ENCODE measurements at places on chromosomes 5 and 9. TPM values are rescaled to one million over a fixed set of nuclear protein-coding genes. Genes with fewer than 3 reads are reported as not detected.

GRCh38 chr5:173454361-173454735 lies 126.1 kb upstream of the STC2 start:
- no peak overlapping the region for H3K4me3 ChIP-seq
- no peaks in the 10 kb centered on the region for H3K27me3 ChIP-seq
- no peaks in the 10 kb centered on the region for H3K4me1 ChIP-seq
- H3K27ac ChIP-seq: no peak overlapping the region
- H3K36me3 ChIP-seq: no peaks in the 10 kb centered on the region

- no peaks in the 10 kb centered on the region for H3K4me1 ChIP-seq
- no peaks in the 10 kb centered on the region for H3K27me3 ChIP-seq
- no peak overlapping the region for H3K27ac ChIP-seq
- H3K36me3 ChIP-seq: no peaks in the 10 kb centered on the region
These were observed 202.9 kb upstream of the IL12B start for GRCh38 chr5:159533197-159533596.

DNA sequence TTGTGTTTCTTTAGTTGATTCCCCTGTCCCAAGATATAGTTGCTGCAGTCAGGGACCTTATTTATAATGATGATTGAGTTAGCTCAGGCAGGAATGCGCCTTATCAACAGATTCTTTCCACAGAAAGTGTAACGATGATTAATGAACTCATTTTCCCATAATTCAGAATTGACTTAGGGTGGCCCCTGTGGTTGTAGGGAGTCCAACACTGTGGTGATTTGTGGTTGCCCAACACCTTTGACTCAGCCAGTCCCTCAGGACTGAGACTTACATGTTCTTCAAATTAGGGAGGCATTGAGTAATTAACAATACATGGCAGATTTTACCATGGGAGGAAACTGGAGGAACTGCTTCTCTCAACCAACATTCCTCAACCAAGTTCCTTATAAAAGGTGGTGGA lies 221.9 kb downstream of the GABRG2 start:
- no peak overlapping the region for H3K4me3 ChIP-seq
- no peaks in the 10 kb centered on the region for H3K36me3 ChIP-seq
- no peaks in the 10 kb centered on the region for H3K4me1 ChIP-seq
- H3K27me3 ChIP-seq: no peaks in the 10 kb centered on the region
- H3K27ac ChIP-seq: no peak overlapping the region

DNA sequence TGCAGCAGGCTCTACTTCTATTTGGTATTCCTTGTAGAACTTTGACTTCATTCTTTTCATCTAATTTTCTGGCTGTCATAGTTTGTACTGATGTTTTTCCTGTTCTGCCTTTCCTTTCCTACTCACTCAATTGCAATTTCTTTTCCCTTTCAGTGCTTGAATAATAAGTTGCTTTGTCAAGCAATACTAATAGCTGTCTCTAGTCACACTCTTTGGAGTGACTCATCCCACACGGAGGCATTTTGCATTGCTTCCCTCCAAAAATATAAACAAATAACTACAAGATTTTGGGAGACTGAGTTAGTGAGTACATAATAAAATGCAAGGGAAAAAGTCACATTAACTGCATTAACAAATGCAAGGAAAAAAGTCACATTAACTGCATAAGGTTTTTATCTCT lies 465.9 kb downstream of the CDH9 start:
- no peaks in the 10 kb centered on the region for H3K4me1 ChIP-seq
- no peak for DNase-seq
- H3K36me3 ChIP-seq: no peaks in the 10 kb centered on the region
- H3K27me3 ChIP-seq: no peaks in the 10 kb centered on the region
- no peak overlapping the region for H3K27ac ChIP-seq

- peaks cover 13% of the 10 kb centered on the region for H3K4me1 ChIP-seq
- H3K27ac ChIP-seq: peak overlapping the region; percentile 90
- DNase-seq: no peak
- no peaks in the 10 kb centered on the region for H3K27me3 ChIP-seq
These were observed 654 bp upstream of the TUT7 start for GRCh38 chr9:86354818-86355309.

DNA sequence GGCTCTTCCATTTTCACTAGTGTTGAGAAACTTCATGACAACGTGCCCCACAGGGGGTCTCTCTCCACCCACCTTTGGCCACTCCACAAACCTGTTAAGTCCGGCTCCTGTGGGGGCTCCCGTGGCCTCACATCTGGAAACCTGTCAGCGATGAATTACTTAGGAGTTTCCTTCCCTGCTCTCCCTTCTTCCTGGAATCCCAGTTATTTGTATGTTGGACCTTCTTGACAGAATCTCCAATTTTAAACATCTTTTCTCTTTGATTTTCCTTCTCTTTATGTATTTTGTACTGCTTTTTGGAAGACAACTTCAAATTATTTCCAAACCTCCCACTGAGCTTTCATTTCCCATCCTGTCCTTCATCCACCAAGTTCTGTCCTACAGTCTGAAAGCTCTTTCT lies 55.1 kb upstream of the NRARP start:
- H3K36me3 ChIP-seq: no peaks in the 10 kb centered on the region
- DNase-seq: no peak
- no peak overlapping the region for H3K27ac ChIP-seq
- no peaks in the 10 kb centered on the region for H3K4me1 ChIP-seq
- H3K4me3 ChIP-seq: no peak overlapping the region
- H3K27me3 ChIP-seq: no peaks in the 10 kb centered on the region

DNA sequence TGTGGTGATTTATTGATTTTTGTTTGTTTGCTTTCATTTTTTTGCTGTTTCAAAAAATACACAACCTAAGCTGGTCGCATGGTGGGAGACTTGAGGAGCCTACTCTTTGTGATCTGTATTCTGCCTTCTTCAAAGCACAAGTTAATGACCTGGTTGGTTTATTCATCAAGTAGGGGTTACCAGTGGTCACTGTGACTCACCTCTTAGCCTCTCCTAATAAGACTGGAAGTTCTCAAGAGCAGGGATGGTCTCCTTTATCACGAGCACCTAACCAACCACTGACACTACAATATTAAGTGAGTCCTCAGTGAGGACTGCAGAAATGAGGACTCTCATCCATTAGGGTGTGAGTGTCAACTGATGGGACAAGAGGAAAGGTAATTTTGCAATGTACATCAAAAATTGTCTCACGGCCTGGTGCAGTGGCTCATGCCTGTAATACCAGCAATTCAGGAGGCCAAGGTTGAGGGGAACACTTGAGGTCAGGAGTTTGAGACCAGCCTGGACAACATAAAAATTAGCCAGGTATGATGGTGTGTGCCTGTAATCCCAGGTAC lies 13.6 kb upstream of the MTMR12 start:
- DNase-seq: no peak
- H3K4me3 ChIP-seq: no peak overlapping the region
- no peak overlapping the region for H3K27ac ChIP-seq
- no peaks in the 10 kb centered on the region for H3K27me3 ChIP-seq
- H3K4me1 ChIP-seq: peaks cover 5% of the 10 kb centered on the region

- peak; percentile 13 for DNase-seq
- H3K27me3 ChIP-seq: no peaks in the 10 kb centered on the region
- H3K4me1 ChIP-seq: no peaks in the 10 kb centered on the region
These were observed 19.5 kb upstream of the SNAPC3 start for GRCh38 chr9:15403155-15403554.

DNA sequence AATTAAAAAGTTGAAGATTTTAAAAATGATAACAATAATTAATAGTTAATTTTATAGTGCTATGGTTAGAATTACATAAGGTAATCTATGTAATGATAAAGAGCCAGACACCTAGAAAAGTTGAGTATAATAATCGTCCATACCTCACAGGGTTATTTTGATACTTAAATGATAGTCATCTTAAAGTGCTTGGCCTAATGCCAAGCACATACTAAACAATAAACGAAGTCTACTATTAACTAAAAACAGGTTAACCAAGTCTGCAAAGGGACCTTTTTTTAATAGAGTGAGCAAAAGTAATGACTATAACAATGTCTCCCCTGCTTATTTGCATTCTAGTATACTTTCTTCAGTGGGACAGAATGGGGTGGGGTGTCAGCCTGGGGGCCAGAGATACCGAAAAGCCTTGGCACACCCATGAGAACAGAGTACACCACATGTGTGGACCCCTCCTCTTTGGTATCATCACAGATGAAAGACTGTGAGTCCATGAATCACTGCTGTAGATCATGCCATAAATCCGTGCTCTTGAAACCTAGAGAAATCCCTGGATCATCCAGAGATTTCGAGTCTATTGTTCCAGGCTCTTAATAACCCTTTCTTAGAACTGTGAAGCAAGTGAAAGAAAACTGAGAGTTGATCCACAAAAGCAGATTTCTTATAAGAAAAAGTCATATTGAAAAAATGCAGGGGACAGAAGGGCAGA lies 249.5 kb downstream of the PRELID2 start:
- H3K27me3 ChIP-seq: no peaks in the 10 kb centered on the region
- H3K27ac ChIP-seq: no peak overlapping the region
- H3K4me3 ChIP-seq: no peak overlapping the region
- no peaks in the 10 kb centered on the region for H3K4me1 ChIP-seq

DNA sequence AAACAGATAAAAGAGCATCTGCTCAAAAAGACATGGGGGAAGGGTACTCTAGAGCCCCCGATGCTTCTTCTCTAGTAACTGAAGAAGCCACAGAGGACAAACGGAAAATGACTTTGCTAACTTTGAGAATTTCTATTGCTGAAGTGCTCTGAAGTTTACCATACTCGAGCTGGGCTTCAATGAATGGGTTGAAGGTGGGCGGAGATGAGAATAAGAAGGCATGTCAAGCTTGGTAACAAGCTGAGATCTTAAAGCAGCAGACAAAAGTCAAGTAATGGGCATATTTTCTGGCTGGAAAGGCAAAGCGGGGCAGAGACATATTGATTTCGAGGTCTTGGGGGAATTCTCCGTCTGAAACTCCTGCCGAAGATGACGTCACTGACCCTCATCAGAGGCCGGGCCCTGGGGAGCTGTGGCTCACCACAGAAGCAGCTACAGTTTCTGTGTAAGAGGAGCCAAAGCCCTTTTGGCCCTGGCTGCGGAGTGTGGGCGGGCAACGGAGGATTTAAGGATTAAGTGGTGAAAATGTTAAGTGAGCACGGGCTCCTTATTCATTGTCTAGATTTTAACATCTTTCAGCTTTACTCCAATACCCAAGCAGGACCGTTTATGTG lies 115.8 kb upstream of the SLIT3 start:
- H3K4me1 ChIP-seq: peaks cover 2% of the 10 kb centered on the region
- peak; percentile 6 for DNase-seq
- no peak overlapping the region for H3K4me3 ChIP-seq

DNA sequence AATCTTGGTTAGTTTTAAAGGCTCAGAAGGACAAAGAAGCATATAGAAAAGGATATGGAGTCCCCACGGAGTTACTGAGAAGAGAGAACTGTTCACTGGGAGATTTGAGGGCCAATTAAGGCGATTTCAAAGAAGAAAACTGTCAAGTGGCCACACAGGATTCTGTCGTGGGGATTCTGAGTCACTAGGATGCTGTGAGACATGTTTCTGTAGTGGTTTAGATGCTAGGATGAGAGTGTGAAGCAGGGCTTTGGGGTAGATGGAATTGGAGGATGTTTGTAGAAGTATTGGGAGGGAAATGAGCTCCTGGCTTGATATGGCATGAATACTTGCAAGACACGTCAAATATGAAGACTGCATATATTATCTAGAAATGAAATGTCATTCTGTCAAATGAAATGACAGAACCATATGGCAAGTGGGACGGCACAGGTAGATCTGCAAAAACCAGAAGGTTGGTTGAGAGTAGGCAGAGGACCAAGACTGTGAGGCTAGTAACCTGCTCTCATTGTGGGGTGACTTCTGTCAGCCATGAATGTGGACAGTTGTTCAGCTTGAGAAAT lies 136.3 kb upstream of the SPRY4 start:
- no peak overlapping the region for H3K27ac ChIP-seq
- H3K27me3 ChIP-seq: no peaks in the 10 kb centered on the region
- no peak for DNase-seq
- no peak overlapping the region for H3K4me3 ChIP-seq
- H3K36me3 ChIP-seq: no peaks in the 10 kb centered on the region
- H3K4me1 ChIP-seq: no peaks in the 10 kb centered on the region

- H3K27me3 ChIP-seq: no peaks in the 10 kb centered on the region
- H3K36me3 ChIP-seq: peaks cover 16% of the 10 kb centered on the region
- no peak for DNase-seq
- H3K4me1 ChIP-seq: peaks cover 30% of the 10 kb centered on the region
- H3K4me3 ChIP-seq: no peak overlapping the region
- H3K27ac ChIP-seq: no peak overlapping the region
These were observed 13.3 kb downstream of the ANXA6 start for GRCh38 chr5:151144275-151144674.

DNA sequence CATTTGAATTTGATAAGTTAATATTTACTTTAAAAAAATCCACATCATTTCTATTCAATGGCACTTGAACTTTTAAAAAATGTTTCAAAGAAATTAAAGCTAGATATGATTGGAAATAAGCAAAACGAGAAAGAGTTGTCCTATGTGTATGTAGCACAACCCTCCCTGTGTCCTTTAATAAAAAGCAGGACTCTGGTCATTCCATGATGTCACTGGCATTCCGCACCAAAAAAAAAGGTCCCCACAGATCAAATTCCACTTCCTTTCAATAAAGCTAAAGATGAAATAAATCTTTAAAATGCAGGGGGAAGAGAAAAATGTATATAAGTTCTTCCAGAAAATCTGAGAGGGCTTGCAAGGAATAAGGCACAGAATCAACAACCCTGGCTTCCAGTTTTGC lies 103.8 kb downstream of the EFNA5 start:
- no peak overlapping the region for H3K4me3 ChIP-seq
- H3K27ac ChIP-seq: no peak overlapping the region

- no peak overlapping the region for H3K27ac ChIP-seq
- DNase-seq: no peak
- no peak overlapping the region for H3K4me3 ChIP-seq
- H3K4me1 ChIP-seq: no peaks in the 10 kb centered on the region
These were observed 2.9 kb upstream of the SLC4A9 start for GRCh38 chr5:140356853-140357725.

GRCh38 chr5:176535101-176535663 lies 2.0 kb downstream of the RNF44 start:
- H3K4me1 ChIP-seq: peaks cover 61% of the 10 kb centered on the region
- H3K4me3 ChIP-seq: no peak overlapping the region
- peak overlapping the region; percentile 96 for H3K27ac ChIP-seq

DNA sequence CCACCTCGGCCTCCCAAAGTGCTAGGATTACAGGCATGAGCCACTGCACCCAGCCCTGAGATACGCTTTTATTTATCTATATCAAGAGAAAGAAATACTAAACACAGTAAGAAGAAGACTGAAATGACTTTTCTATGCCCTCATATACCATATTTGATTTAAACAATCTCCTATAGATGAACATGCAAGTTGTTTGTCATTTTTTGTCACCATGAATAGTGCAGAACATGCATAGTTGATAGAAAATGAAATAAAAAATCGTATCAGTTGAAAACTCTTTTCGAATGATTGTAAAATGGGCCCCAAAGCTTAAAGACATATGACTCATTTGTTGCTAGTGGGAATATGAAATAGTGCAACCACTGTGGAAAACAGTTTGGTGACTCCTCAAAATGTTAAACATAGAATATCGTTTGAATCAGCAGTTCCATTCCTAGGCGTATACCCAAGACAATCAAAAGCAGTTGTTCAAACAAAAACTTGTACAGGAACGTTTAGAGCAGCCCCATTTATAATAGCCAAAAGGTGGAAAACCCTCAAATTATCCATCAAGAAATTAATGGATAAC lies 61.4 kb upstream of the ANKH start:
- no peak for DNase-seq
- H3K27me3 ChIP-seq: no peaks in the 10 kb centered on the region
- no peak overlapping the region for H3K4me3 ChIP-seq
- no peaks in the 10 kb centered on the region for H3K36me3 ChIP-seq
- no peak overlapping the region for H3K27ac ChIP-seq
- no peaks in the 10 kb centered on the region for H3K4me1 ChIP-seq

CBY3 gene
- total RNA-seq: not detected

FOXD4L4 gene
- total RNA-seq: 0.67 TPM

ECPAS gene
- 81.8 TPM for total RNA-seq

PCDH1 gene
- total RNA-seq: 23.4 TPM

MEIKIN gene
- total RNA-seq: not detected

ZNF658 gene
- 11.0 TPM for total RNA-seq

Measured in thyroid gland (tissue), 4 donors.